NCI-H1105 (cell line): ENCODE measurements at places on chromosomes 6 and 20.
A peak's percentile ranks its signal among the peaks of the same experiment; 100 is the strongest.

GRCh38 chr6:167760979-167761793 is 65.5 kb upstream of the AFDN start:
- no peak for DNase-seq

- no peak for DNase-seq
Measured at GRCh38 chr20:15546525-15547023, 1026.7 kb downstream of the KIF16B start.

DNA sequence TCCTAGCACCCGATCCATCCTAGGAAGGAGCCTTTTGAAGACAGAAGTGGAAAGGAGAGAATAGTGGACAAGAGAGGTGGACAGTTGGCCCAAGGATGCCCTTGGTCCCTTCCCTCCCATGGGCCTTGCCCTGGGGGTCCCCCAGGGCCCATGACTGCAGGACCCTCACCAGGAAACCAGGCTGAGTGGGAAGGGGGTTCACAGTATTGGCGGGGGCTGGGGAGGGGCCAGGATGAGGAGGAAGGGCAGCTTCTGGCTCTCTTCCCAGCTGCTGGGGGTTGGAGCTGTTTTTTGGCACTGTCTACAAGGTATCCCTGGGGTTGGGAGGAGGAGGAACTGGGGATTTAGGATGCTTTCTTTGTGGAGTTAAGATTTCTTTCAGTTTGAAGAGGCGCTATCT is 4.0 kb upstream of the DSN1 start:
- DNase-seq = no peak

DNA sequence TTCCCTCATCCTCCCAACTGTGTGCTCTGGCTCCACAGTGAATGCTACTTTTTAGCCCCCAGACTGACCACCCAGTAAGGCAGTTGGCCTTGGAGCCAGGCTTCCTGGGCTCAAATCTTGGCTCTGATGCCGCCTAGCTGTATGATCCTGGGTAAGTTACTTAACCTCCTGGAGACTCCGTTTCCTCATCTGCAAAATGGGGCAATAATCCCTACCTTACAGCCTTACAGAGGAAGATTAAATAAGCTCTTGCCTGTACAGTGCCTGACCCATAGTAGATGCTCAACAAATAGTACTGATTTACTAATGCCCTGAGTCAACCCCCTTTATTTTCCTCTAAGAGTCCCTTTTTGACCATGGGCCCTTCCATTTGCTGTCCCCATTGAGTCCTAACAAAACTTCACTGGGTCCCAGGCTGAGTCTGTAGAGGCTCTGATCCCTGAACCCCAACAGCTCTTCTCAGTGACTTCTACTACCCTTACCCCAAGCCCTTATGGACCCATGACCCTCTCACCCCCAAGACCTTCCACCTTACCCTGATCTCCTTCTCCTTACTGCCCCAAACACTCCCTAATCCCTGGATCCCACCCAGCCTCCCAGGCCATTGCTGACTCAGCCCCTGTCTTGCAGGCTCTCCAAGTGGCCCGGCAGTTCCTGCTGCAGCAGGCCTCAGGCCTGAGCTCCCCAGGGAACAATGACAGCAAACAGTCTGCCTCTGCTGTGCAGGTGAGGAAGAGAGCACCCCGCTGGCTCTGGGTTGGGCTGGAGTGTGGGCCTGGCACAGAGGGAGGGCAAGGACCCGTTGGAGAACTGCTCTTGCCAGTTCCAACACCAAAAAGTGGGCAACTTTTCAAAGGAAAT is 31.4 kb downstream of the FOXP4 start:
- DNase-seq = no peak

GRCh38 chr20:35039846-35040489 is 52.6 kb downstream of the TRPC4AP start:
- no peak for DNase-seq

DNA sequence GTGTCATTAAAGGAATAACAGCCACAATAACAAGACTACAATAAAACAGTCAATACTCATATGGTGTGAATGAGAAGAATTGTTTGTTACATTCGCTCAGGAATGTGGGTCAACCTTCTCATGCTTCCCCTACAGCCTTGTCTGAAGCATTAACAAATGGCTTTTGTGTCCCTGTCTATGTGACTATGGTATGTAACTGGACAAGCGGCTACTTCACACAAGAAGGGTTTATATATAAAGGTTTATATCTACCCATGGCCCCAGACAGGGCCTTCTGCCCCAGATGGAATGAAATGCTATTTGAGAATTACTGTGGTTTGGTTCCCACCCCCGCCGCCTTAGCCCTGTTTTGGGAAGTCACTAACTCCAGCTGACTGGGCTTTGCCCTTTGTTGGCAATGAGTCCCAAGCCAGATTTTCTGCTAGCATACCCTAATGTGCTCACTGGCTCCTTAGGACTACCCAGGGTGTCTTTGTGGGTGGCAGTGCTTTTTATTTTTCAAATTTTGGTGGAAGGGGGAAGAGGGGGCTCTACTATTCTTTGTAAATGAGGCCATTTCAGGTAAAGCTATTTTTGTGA is 39.4 kb downstream of the TFAP2A start:
- no peak for DNase-seq

DNA sequence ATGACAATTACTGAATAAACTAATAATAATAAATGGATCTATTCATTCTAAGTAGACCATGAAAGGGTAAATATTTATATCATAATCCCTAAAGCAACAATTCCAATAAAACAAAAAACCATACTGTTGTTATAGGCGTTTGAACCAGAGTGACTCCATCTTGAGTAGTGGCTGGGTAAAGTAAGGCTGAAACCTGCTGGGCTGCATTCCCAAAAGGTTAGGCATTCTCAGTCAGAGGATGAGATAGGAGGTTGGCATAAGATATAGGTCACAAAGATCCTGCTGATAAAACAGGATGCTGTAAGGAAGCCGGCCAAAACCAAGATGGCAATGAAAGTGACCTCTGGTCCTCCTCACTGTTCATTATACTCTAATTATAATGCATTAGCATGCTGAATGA is 8.3 kb downstream of the OR2H1 start:
- DNase-seq = no peak

GRCh38 chr6:116580198-116580597 is 8.9 kb downstream of the RWDD1 start:
- DNase-seq = no peak

GRCh38 chr6:97113170-97113569 is 169.8 kb downstream of the MMS22L start:
- DNase-seq = no peak

DNA sequence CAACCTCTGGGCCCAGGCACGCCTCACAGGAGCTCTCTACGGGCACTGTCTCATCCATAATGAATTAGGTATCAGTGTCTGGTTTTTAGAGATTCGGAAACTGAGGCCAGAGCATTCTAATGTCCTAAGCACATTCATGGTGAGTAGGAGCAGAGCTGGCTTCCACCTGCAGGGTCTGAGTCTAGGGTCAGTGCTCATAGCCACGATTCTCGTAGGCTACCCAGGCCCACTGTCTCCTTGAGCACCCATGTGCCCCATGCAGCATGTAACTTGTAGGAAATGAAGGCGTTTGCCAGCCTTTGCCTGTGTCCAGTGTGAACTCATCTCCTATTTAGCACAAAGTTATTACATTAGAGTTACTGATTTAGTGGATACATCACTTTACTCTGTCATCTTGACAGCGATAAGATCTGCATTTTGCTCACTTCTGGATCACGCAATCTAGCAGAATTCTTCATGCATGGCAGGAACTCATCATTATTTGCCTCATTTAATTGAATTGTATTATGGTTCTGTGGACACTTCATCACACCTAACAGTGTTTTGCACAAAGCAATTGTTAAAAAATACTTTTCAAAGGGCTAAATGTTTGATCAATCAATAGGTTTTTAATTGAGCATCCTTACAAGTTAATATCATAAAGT is 205.3 kb upstream of the SULF2 start:
- no peak for DNase-seq

- DNase-seq = no peak
Measured at GRCh38 chr6:119938752-119939151, 589.2 kb upstream of the MAN1A1 start.

GRCh38 chr6:106530026-106530425 is 99.3 kb downstream of the RTN4IP1 start:
- DNase-seq = no peak

DNA sequence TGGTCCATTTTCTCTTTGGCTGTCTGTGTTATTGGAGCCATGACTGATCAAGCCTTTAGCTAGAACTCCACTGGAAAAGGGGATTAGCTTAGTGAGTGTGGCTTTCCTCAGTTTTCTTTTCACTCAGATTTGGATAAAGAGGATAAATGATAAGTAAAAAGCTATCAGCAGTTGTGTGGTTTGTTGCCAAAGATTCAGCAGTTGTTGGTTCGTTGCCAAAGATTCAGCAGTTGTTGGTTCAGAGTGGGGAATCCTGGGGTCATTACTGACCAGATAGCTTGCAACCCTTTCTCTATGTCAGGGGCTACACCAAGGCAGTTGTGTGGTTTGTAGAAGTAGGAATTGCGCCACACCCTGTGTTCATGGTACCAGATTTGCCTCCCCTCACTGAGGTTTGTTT is 107.7 kb upstream of the SCP2D1 start:
- DNase-seq = no peak

- DNase-seq = no peak
Measured at GRCh38 chr6:34528996-34529664, 27.0 kb downstream of the SPDEF start.

GRCh38 chr6:74096329-74096728 is 400.3 kb downstream of the CD109 start:
- DNase-seq = no peak

- no peak for DNase-seq
Measured at GRCh38 chr20:62208795-62209755, 11.0 kb downstream of the HRH3 start.

- DNase-seq = no peak
Measured at GRCh38 chr20:45156713-45157112, 18.0 kb upstream of the PI3 start.

GRCh38 chr6:106520711-106521401 is 108.4 kb downstream of the RTN4IP1 start:
- DNase-seq = no peak

- no peak for DNase-seq
Measured at GRCh38 chr6:3336859-3337515, 78.2 kb downstream of the PSMG4 start.

DNA sequence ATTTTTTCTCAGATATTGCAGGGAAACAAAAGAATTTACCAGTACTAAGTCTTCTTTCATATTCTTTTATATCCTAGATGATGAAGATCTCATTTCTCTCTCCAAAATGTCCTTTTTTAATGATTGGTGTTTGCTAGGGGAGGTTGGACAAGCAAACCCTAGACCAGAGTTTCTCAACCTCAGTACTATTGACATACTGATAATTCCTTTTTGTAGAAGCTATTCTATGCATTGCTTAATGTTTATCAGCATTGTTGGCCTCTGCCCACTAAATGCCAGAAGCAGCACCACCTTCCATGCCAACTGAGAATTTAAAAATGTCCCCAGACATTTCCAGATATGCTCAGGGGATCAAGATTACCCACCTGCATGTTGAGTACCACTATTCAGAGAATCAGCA is 14.4 kb upstream of the TFAP2B start:
- DNase-seq = no peak

GRCh38 chr6:39330057-39330456 is 7.6 kb upstream of the KCNK16 start:
- DNase-seq = peak; percentile 22

DNA sequence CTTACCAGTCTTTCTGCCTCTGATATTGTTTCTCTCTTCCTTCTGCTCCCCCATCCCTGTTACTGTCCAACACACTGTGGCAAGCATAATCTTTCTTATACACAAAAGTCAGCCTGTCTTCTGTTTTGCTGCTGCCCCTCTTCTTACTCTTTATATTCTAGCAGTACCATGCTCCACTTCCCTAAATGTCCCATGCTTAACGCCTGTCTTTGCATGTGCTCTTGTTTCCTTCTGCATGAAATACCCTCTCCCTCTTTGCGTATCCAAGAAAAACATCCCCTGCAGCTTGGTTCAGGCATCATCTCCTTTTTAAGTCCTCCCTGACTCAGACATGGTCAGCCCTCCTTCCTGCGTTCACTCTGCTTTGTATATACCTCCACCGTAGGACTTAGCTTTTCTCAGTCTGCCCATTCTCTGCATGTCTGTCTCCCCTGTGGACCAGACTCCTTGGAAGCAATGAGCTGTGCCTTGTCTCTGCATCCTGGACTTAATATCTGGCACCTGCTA is 103.9 kb downstream of the CTNNBL1 start:
- no peak for DNase-seq

- peak; percentile 91 for DNase-seq
Measured at GRCh38 chr6:19303383-19303782, 533.8 kb upstream of the ID4 start.

DNA sequence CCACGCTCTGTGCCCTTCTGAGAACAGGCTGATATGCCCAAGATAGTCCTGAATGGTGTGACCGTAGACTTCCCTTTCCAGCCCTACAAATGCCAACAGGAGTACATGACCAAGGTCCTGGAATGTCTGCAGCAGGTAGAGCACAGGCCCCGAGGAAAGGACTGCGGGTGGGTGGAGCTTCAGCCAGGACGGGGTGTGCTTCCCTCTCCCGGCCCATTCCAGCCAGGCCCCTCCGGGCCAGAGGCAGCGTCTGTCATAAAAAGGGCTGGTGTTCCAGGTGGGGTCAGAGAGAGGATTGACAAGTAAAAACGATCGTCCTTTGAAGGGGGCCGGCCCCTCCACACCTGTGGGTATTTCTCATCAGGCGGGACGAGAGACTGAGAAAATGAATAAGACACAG is 1.3 kb downstream of the RTEL1 start:
- DNase-seq = no peak

GRCh38 chr20:1644101-1644962 is 13.2 kb downstream of the SIRPG start:
- no peak for DNase-seq

GRCh38 chr6:18693881-18694280 is 306.7 kb downstream of the RNF144B start:
- DNase-seq = no peak

GRCh38 chr6:82251942-82252341 is 4.4 kb upstream of the IBTK start:
- DNase-seq = peak; percentile 34

- no peak for DNase-seq
Measured at GRCh38 chr6:85428486-85428885, 21.4 kb upstream of the NT5E start.

DNA sequence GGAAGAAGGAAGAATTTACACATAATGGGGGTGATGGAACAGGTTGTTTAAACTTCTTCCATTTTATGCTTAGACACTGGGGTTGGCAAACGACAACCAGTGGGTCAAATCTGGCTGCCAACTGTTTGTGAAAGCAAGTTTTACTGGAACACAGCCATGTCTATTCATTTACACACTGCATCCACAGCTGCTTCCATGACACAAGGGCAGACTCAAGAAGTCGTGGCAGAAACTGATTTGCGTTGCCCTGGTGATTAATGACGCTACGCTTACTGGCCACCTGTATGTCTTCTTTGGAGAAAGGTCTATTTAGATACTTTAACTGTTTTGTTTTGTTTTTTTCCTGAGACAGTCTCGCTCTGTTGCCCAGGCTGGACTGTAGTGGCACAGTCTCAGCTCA is 19.0 kb downstream of the CTCFL start:
- DNase-seq = peak; percentile 82

GRCh38 chr20:25046181-25046641 is 11.7 kb downstream of the ACSS1 start:
- no peak for DNase-seq
